Astrocyte (in vitro differentiated cells and primary cell): ENCODE measurements at places on chromosomes 4 and X. TPM values are rescaled to one million over a fixed set of nuclear protein-coding genes. Genes with fewer than 3 reads are reported as not detected.

The VCX3A gene
- total RNA-seq, result not detected in 2 replicates

The CTAG2 gene
- total RNA-seq, result not detected in 2 replicates

The ZNF732 gene
- total RNA-seq, result 1.2 and 1.4 TPM in 2 replicates

The PRRG3 gene
- 0.17 and 0.18 TPM in 2 replicates for total RNA-seq

The PAGE5 gene
- total RNA-seq, result not detected in 2 replicates

- H3K4me1 ChIP-seq, result no peaks in the 10 kb centered on the region
- H3K27ac ChIP-seq, result no peak overlapping the region
- no peak overlapping the region for H3K4me3 ChIP-seq
- H3K36me3 ChIP-seq, result no peaks in the 10 kb centered on the region
- no peak for DNase-seq
- H3K27me3 ChIP-seq, result peaks cover 98% of the 10 kb centered on the region
These were observed 6.9 kb upstream of the HAND2 start for GRCh38 chr4:173536808-173537429.

DNA sequence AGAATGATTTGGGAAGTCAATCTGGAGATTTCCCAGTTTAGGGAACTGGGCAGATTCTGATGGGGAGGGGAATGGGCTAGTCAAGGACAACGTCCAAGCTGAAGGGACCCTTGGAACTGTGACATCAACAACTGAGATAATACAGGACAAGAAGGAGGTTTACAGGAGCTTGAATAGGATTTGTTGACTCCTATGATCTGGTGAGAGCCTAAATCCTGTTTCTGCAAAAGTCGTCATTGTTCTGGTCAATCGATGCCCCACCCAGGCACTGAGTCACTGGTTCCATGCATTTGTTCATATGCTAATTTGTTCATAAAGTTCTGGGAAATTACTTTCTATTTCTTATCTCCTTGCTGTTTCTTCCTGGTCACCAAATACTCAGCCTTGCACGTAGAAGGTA is 15.3 kb upstream of the PDGFRA start:
- H3K4me3 ChIP-seq, result no peak overlapping the region
- H3K36me3 ChIP-seq, result no peaks in the 10 kb centered on the region
- H3K4me1 ChIP-seq, result peaks cover 4% of the 10 kb centered on the region
- DNase-seq, result peak; percentile 38
- H3K27me3 ChIP-seq, result no peaks in the 10 kb centered on the region

GRCh38 chr4:39565878-39566600 is 38.8 kb upstream of the UGDH start:
- H3K4me1 ChIP-seq, result peaks cover 3% of the 10 kb centered on the region
- H3K27me3 ChIP-seq, result no peaks in the 10 kb centered on the region
- no peak overlapping the region for H3K4me3 ChIP-seq

DNA sequence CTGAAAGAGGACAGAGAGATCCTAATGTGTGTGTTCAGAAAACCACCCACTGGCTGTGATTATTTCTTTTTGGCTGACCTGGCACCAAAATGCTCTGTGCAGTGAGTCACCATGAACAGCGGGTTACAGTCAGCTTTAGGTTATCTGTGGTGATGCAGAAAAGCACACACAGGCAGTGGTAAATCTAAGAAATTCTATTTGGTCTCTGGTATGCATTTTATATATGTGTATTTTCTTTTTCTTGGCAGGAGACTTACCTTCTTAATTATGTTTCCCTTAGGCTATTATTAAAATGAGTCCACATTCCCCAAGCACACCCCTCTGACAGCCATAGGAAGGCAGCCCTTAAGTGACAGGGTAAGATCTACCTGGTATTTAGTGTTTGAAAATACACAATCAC is 79.1 kb upstream of the TFDP3 start:
- H3K36me3 ChIP-seq, result no peaks in the 10 kb centered on the region
- H3K4me1 ChIP-seq, result peaks cover 15% of the 10 kb centered on the region
- peak; percentile 87 for DNase-seq
- H3K27ac ChIP-seq, result no peak overlapping the region
- no peaks in the 10 kb centered on the region for H3K27me3 ChIP-seq

DNA sequence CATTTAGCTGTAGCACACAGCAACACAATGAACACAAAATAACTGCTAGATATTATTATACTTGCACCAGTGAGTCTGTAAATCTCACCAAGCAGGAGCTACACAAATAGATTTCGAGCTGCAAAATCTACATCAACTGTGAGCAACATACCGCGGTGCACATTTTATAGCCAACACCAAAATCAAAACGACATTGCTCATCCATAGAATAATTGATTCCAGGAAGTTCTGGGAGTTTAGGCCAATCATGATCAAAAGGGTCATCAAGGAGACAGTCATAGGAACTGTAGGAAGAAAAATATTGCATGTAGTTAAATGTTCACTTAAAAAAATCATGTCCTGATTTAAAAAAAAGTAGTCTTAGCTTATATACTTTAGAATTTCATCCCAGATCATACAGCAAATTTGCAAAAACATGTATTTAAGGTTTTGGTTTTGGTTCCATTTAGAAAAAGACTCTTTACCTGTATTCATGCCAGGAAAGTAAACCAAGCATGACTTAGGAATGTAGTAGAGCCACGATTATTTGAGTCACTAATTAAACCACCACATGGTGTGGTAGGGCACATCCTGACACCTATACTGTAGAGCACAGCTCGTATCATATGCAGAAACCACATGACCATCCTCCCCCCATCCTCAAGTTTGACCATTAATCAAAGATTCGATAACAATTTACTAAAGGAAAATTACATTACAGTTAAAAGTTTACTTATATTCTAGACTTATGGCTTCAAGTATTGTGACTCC is 250.4 kb downstream of the ADAMTS3 start:
- H3K4me1 ChIP-seq, result peaks cover 20% of the 10 kb centered on the region
- H3K27me3 ChIP-seq, result no peaks in the 10 kb centered on the region
- H3K27ac ChIP-seq, result no peak overlapping the region
- peak; percentile 38 for DNase-seq
- no peak overlapping the region for H3K4me3 ChIP-seq

DNA sequence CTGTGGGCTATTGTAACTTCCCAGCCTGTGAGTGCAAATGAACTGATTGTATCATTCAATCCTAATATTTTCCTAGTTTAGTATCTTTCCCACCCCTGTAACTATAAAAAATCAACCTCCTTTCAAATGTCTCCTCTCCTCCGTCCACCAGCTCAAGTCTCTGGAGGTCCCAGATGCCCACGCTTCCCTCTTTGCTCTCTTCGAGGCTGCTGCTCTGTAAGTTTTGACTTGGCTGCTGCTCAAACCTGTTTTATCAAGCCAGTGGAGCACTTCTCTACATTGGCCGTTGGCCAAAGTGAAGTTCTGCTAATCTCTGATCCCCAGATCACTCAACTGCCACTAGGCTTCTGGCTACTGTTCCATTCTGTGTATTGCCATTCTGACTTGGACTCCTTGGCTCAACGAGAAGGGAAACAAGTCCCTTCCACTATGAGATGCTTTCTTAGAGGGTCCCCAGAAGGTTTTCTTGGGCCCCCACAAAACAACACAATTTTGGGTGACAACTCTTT is 60.7 kb upstream of the RAPGEF2 start:
- H3K36me3 ChIP-seq, result no peaks in the 10 kb centered on the region
- no peak for DNase-seq
- no peak overlapping the region for H3K27ac ChIP-seq
- H3K27me3 ChIP-seq, result no peaks in the 10 kb centered on the region

- peak; percentile 83 for DNase-seq
- no peaks in the 10 kb centered on the region for H3K4me1 ChIP-seq
- H3K4me3 ChIP-seq, result no peak overlapping the region
- no peaks in the 10 kb centered on the region for H3K36me3 ChIP-seq
- no peaks in the 10 kb centered on the region for H3K27me3 ChIP-seq
These were observed 271.2 kb downstream of the NLGN4X start for GRCh38 chrX:5957506-5957905.

- no peaks in the 10 kb centered on the region for H3K36me3 ChIP-seq
- H3K27me3 ChIP-seq, result no peaks in the 10 kb centered on the region
- H3K4me3 ChIP-seq, result no peak overlapping the region
- no peak overlapping the region for H3K27ac ChIP-seq
- no peaks in the 10 kb centered on the region for H3K4me1 ChIP-seq
These were observed 7.0 kb downstream of the SLC9B1 start for GRCh38 chr4:103012551-103012950.

GRCh38 chr4:76641758-76642157 is 206.7 kb downstream of the SHROOM3 start:
- no peak overlapping the region for H3K4me3 ChIP-seq
- no peak overlapping the region for H3K27ac ChIP-seq
- H3K4me1 ChIP-seq, result peaks cover 6% of the 10 kb centered on the region
- DNase-seq, result no peak
